ENCODE measurements at places on chromosomes 7 and 10. TPM values are rescaled to one million over a fixed set of nuclear protein-coding genes. Genes with fewer than 3 reads are reported as not detected.

The KEL gene
- not detected for total RNA-seq

The EPHB4 gene
- 144 TPM for total RNA-seq

The TRPV6 gene
- not detected for total RNA-seq

The FFAR4 gene
- total RNA-seq: not detected

The ENTPD1 gene
- total RNA-seq: 41.6 TPM

The RRP12 gene
- total RNA-seq: 5.9 TPM

The ASNS gene
- total RNA-seq: 41.7 TPM

The HTR7 gene
- total RNA-seq: 1.8 TPM

The ASAH2 gene
- total RNA-seq: 0.21 TPM

The SKIDA1 gene
- not detected for total RNA-seq

The C7orf57 gene
- not detected for total RNA-seq

The PIK3AP1 gene
- total RNA-seq: 5.9 TPM

The CDK1 gene
- total RNA-seq: not detected

The TEX47 gene
- total RNA-seq: not detected

The GBX1 gene
- total RNA-seq: not detected

The SLC13A1 gene
- total RNA-seq: not detected

The C10orf90 gene
- total RNA-seq: not detected

The ANKRD22 gene
- not detected for total RNA-seq

The TMEM196 gene
- total RNA-seq: not detected

The KCNMA1 gene
- 28.6 TPM for total RNA-seq

The MKX gene
- 15.8 TPM for total RNA-seq

The DNAJB9 gene
- total RNA-seq: 7.5 TPM

The UNC5B gene
- total RNA-seq: 42.4 TPM

The SPDYE1 gene
- total RNA-seq: not detected

The MRLN gene
- not detected for total RNA-seq

The HOXA11 gene
- total RNA-seq: not detected

The TRIM4 gene
- total RNA-seq: 12.7 TPM

The SPDYE8 gene
- total RNA-seq: not detected

The SCIN gene
- total RNA-seq: not detected

The SFRP5 gene
- not detected for total RNA-seq

The CALHM3 gene
- not detected for total RNA-seq

The GIMAP1 gene
- 21.2 TPM for total RNA-seq

The NPTX2 gene
- 44.2 TPM for total RNA-seq

The NKX1-2 gene
- not detected for total RNA-seq

The PKD2L1 gene
- not detected for total RNA-seq

The PDK4 gene
- total RNA-seq: 227 TPM

The LEP gene
- total RNA-seq: not detected

The SHH gene
- total RNA-seq: 0.11 TPM
